Activated naive CD4-positive, alpha-beta T cell (primary cell): ENCODE measurements at places on chromosomes 2 and 18.

DNA sequence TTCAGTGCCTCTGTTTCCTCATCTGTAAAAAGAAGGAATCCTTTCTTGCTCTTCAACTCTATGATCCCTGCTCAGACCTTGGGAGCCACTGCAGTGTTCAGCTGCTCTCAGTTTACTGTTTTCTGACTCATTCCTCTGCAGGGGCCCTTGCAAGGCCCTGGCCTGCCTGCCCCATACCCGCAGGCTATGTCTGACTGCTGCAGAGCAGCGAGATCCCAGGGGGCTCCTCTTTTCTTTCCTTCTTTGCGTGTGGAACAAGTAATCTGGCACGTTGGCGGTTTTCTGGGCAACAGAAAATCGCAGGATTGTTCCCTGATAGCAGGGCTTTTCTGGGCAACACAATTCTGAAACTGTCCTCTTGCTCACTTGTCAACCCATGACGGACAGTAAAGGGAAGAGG, 376.0 kb downstream of the DCC start:
- no peak for DNase-seq

GRCh38 chr2:240066489-240066888, 13.2 kb upstream of the OR6B3 start:
- DNase-seq: no peak

DNA sequence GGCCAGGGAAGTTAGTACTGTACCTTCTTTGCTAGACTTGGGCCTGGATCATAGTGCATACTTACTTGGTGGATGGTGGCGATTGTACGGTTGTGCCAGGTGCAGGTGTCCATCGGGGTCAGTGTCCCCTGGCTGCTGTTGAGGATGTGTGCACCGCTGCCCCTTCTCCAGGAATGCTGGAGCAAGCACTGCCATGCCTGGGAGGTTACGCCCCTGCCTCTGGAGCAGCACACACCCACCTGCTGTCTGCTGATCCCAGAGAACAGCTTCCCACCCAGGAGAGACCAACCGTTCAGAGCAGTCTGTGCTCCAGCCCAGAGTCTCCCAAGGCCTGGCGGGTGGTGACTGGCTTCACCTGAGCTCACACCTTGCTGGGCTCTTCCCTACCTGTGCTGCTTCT, 286.8 kb upstream of the HS6ST1 start:
- DNase-seq: no peak

DNA sequence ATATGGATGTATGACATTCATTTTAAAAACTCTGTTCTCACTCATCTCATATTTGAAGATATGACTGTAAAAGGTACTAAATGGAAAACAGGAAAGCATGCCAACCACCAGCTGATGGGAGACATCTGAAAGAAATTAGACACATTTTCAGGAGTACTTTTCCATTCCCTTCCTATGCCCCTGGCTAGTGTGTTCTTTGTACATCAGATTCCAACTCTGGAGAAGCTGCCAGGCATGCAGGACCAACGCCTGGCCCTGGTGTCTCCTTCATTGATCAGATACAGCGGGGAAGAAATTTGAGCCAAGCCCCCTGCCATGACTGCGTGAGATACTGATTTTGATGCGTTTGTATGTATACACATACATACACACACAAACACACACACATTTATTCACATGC, 599.0 kb upstream of the SYT4 start:
- no peak for DNase-seq

DNA sequence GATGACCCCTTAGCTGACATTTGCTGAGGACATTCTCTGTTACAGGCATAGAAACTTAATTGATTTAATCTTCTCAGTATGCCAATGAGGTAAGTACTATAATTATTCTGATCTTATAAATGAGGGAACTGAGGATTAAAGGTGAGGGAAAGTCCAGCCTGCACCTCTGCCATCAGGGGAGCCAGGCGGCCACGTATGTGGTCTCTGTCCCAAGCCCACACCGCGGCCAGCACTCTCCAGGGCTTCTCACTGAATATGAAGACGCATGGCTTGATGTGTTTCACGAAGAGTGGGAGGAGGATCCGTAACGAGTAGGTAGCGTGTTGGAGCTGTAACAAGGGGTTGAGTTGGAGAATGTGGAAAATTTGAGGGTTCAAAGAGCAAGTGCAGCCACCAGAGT, 154.4 kb downstream of the TMEM18 start:
- no peak for DNase-seq

DNA sequence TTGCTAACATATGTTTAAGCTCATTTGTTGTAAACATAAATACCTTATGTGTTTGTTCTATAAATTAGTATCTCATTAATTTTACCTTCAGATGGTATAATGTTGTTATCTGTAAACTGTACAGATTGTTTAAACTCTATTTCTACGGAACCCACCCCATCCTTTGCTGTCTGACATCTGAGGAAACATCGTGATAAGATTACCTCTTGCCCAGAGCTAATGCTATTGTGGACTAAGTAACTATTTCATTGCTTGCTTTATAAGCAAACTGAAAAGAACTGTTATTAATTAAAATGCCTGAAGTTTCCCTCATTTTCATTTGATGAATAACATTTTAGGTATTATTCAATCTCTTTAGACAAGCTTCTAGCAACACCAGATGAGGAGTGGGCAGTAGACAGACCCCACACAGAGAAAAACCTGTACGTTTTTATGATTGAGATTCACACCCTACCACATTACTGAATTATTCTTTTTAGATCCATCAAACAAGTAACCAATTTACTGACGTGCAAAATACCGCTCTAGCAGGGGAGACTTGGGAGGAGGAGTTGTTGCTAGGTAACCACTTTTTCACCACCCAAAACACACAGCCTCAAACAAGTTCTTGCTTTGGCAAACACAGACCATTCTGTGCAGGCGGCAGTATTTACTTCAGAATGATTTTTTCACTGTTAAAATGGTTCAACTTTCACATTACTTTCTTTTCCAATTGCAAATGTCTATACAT, 1.9 kb upstream of the SYT4 start:
- DNase-seq: no peak
